ENCODE measurements at places on chromosomes 16 and 17.
A peak's percentile ranks its signal among the peaks of the same experiment; 100 is the strongest.

DNA sequence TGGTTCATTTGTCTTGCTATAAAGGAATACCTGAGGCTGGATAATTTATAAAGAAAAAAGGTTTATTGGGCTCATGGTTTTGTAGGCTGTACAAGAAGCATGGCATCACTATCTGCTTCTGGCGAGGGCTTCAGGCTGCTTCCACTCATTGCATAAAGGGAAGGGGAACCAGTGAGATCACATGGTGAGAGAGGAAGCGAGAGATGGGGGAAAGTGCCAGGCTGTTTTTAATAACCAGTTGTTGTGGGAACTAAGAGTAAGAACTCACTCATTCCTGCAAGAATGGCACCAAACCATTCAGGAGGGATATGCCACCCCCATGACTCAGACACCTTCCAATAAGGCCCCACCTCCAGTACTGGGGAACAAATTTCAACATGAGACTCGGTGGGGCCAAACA lies 24.3 kb downstream of the SPECC1 start:
- DNase-seq = no peak

DNA sequence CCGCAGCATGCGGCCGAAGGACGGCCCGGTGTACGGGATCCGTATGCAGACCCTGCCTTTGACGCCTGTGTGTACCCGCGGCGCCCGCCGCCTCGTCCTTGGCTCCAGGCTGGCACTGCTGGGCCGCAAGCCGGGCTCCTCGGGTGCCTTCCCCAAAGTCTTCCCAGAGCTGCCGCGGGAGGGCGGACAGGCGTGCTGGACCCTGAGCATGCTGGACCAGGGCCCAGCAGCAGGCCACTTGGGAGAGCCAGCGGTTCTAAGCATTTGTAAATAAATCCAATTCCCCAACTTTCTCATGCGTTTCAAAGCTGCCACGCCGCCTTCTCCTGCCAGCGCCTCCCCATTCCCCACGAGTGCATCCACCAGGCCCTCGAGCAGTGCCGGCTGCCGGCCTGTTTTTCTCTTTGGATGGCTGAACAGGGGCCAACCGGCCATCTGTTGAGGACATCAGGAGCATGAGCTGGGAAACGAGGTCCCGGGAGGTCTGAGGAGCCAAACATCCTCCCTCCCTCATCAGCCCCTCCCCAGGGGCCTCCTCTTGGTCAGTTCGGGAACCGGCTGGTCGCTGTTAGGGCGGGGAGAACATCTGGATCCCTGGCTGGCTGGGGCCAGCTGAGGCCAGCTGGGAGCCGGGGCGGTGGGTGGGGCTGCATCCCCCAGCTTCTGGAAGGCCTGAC lies 20.5 kb upstream of the PABPN1L start:
- peak; percentile 67 for DNase-seq

DNA sequence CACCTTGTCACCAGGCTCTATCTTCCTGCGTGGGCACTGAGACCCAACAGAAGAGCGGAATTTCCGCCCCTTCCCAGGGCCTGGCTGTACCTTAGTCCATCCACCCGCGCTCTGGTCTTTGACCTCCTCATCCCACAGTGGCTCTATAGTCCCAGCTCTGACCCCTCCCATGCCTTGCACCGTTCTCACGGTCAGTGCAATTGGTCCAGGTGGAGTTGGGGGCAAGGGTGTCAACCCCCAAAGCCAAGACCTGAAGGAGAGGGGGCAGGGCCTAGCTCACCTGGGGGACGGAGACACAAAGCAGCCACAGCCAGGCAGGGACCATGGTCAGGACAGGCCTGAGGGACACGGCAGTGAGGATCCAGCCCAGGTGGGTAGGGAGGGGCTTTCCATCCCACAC lies 944 bp downstream of the CDH16 start:
- DNase-seq = no peak

GRCh38 chr17:27762527-27763305 lies 37.6 kb downstream of the NOS2 start:
- no peak for DNase-seq

DNA sequence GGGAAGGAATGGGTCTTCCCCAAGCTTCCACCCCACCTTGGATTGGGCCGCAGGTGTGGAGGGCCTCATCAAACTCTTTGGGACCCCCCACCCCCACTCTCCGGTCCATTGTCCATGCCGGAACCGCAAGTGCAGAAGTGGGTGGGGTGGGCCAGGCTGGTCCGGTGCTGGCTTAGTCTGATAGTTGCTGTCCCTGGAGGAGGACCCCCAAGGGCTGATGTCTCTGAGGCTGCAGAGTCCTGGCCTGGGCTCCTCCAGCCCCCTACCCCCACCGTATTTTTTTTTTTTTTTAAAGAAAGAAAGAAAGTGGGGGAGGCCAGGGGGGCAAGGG lies 7.1 kb upstream of the ATXN7L3 start:
- DNase-seq = no peak

DNA sequence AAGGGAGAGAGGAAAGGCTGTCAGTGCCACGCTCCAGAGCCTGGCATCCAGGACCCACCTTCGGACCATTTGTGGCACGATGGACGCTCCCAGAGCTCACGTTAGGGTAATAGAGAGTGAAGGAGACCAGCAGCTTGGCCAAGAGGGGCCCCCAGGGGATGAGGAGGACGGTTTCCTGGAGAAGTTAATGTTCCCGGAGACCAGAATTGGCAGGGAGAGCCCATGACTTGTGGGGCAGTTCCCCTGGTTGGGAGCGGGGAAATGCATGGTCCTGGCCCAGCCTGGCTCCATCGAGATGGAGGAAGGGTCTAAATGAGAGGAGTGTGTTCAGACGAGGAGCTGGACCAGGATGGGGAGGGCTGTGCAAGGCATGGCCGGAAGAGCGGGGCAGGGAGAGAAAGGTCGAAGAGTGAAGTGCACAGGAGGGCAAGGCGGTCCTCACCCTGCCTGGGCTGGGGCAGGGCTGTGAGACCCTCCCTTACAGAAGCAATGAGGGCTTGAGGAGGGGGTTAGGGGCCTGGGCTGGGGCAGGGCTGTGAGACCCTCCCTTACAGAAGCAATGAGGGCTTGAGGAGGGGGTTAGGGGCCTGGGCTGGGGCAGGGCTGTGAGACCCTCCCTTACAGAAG lies 2.9 kb upstream of the HIC1 start:
- no peak for DNase-seq

GRCh38 chr17:34979650-34980352 lies 511 bp upstream of the LIG3 start:
- peak; percentile 27 for DNase-seq

DNA sequence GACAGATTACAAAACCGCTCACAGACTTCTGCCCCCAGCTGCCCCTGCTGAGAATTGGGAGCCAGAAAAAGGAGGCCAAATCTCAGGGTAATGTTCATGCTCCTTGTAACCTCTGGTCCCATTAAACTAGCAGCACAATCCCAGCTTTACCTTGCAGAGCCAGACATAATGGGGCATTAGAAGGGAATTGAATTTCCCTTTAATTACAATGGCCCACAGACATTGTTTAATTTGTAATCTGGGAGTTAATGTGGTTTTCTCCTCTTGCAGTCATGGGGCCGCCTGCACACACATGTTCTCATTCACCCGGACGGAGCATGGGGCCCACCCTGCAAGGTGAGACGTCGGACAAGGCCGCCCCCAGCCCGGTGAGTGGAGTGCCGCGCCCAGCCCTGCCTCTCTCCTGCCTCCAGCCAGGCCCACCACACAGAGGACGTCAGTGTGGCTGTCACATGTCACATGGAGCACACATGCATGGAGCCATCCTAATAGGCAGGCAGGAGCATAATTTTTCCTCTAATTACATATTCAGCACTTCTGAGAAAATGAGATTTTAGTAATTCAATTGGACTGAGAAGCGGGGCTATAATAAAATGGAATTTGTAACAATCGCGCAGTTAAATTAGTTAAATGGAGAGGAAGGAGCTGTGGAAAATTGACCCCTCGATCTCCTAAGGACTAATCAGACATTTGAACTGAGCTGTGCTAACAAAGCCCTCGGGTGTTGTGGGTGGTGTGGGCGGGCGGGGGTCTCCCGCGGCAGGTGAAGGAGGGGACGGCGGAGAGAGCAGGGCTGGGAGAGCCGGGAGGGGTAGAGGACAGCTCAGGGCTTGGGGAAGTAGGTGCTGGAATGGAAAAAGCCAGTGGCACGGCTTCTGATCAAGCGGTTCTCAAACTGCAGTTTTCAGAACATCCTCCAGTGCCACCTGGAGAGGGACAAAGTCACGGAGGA lies 87.7 kb downstream of the ENGASE start:
- DNase-seq = no peak

GRCh38 chr16:83774066-83774465 lies 33.7 kb upstream of the HSBP1 start:
- no peak for DNase-seq

- no peak for DNase-seq
Measured at GRCh38 chr17:8611619-8612298, 18.8 kb downstream of the MYH10 start.

- no peak for DNase-seq
Measured at GRCh38 chr17:17417718-17418181, 59.0 kb upstream of the MED9 start.

GRCh38 chr17:44591206-44591605 lies 33.9 kb downstream of the FZD2 start:
- no peak for DNase-seq

- DNase-seq = no peak
Measured at GRCh38 chr17:48459070-48459844, 29.2 kb upstream of the SKAP1 start.

DNA sequence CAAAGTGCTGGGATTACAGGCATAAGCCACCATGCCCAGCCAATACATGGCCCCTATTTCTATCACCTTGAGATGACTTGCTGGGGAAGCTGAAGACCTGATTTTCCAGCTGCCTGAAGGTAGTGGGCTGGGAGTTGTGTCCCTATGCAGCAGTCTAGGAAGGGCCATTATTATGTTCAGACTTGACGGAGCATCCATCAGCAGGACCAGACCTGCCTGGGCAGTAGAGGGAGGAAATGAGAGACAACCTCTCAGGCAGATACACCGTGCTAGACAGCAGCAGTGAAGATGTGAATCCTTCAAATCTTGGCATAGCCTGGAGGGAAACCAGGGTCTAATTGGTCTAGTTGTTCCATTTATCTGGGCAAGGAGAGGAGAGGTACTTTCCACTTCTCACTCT lies 35.6 kb upstream of the PHOSPHO1 start:
- no peak for DNase-seq

DNA sequence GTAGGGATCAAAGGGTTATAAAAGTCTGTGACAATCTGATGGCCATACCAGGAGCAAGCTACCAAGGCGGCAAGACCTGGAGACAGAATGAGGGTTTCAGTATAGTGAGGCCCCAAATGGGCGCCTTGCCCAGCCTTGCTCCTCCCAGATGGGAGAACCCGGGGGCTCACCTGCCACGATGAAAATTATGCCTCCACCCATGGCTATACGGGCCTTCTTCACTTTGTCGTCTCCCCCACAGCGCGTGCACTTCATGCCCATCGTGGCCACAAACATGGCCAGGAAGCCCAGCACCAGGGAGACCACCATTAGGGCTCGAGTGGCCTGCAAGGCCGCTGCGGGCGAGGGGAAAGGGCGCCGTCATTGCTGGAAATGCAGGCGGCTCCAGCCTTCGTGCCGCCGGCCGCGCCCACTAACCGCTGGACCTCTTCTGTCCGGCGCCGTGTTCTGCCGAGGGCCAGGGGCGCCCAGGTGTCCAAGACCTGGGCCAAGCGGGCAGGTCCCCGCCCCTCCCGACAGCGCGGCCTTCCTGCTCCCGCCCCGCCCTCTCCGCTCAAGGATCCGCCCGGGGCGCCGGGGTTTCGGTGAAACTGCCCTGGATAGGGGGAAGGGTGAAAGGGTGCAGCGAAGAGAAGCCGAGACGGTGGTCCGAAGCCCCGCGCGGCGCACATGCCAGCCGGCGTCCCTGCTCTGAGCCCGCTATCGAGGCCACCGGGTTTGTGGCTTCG lies 1.5 kb downstream of the CLDN7 start:
- DNase-seq = peak; percentile 54

GRCh38 chr17:73595068-73595467 lies 49.2 kb downstream of the SDK2 start:
- DNase-seq = no peak

DNA sequence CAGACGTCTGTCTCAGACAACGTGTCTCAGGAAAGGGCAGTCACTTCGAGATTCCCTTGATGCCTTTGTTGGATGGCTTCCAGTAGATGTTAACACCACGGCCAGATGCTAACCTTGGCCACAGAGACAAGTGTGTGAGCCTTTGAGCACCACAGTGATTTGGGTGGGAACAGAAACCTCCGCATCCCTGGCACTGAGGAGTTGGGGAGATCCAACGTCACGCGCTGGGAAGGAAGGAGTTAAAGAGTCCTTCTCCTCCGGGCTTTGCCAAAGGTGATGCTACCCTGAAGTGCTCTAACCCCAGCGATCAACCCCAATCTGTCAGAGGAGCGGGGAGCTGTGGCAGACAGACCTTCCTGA lies 3.0 kb upstream of the ABR start:
- DNase-seq = no peak

DNA sequence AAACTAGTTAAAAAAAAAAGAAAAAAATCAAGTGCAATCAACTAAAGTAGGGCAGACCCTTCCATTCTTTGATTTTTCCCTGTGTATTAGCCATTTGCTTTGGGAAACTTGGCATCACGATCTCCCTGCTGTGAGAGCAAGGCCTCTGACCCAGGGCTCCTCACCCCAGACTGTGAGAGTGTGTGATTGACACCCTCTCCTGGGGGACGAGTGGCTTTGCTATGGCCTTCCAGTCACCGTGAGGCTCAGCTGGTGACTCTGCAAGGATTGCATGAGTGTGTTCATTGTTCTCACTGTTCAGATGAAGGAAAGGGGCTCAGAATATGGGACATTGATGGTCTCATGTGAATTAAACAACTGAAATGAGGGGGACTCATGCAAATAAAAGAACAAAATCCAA lies 69.0 kb upstream of the BCAR1 start:
- no peak for DNase-seq

- DNase-seq = no peak
Measured at GRCh38 chr16:57049678-57050077, 42.7 kb upstream of the CPNE2 start.

DNA sequence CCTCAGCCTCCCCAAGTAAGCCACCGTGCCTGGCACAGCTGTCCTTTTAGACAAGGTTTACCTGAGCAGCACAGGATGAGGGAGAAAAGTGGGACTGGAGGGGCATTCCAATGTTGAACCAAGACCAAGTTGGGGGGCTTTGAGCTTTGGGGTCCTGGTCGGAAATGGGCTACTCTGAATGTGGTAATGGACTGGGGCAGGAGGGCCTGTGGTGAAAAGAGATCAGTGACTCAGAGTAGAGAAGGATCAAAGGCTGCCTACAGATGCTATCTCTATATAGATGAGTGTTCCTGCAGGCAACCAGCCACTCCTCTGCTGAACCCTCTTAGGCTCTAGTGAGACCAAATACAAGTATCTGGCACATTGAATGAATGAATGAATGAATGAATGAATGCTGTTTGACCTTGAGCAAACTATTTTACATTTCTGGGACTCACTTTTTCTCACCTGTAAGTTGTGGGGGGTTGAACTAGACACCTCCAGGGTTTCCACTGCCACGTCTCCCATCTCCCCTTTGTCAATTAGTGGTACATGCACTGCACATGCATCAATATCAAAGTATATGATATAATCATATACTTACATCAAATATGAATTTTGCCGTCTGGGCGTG lies 26.3 kb upstream of the ETV4 start:
- DNase-seq = no peak

DNA sequence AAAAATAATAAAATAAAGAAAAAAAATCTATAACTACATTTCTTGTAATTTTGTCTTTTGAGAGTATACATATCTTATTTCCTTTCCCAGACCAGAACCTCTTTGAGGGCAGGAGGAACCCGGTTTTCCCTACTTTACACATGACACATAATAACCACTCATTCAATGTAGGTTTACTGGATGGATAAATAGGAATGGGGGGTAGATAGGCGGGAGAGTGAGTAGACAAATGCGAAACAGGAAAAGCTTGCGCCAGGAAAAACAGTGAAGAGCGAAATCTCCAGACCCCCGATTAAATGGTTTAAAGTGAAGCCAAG lies 515 bp upstream of the GOSR2 start:
- no peak for DNase-seq

All from AG08396 (cell line).